Endothelial cell (in vitro differentiated cells): ENCODE measurements at places on chromosomes 5 and 9.

DNA sequence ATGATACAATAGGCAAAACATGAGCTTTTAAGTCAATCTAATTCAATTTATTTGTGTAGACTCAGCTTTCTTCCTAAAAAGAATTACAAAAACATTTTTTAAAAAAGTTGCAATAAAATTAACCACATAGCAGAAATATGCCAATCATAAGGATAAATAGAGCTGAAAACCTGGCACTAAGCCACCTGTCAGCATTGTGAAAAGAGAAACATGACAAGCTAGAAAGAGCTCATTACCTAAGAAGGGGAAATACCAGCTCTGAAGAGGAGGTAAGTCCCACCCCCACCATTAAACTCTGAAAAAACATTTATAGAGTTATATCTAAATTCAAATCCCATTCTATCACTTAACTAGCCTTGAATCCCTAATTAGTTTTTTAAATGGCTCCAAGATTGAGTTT lies 372.9 kb downstream of the OSTF1 start:
- DNase-seq, result no peak

GRCh38 chr5:7391814-7392692 lies 3.9 kb upstream of the ADCY2 start:
- DNase-seq, result peak; percentile 40

DNA sequence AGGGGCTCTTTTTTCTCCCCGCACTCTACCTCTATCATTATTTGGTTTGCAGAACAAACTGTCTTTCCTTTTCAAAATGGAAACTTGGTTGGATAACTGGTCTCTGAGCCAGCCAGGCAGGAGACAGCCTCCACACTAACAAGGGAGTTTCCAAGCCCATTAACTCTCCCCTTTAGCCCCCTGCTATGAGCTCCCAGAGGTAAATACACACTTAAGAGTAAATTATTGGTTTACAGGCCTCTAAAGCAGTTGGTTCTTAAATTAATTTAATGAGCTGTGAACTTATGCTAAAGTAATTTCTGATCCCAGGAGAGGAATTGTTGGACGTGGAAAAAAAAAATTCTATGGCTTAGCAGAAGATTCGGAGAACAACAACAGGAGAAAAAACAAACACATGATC lies 30.3 kb downstream of the EPB41L4A start:
- DNase-seq, result no peak

DNA sequence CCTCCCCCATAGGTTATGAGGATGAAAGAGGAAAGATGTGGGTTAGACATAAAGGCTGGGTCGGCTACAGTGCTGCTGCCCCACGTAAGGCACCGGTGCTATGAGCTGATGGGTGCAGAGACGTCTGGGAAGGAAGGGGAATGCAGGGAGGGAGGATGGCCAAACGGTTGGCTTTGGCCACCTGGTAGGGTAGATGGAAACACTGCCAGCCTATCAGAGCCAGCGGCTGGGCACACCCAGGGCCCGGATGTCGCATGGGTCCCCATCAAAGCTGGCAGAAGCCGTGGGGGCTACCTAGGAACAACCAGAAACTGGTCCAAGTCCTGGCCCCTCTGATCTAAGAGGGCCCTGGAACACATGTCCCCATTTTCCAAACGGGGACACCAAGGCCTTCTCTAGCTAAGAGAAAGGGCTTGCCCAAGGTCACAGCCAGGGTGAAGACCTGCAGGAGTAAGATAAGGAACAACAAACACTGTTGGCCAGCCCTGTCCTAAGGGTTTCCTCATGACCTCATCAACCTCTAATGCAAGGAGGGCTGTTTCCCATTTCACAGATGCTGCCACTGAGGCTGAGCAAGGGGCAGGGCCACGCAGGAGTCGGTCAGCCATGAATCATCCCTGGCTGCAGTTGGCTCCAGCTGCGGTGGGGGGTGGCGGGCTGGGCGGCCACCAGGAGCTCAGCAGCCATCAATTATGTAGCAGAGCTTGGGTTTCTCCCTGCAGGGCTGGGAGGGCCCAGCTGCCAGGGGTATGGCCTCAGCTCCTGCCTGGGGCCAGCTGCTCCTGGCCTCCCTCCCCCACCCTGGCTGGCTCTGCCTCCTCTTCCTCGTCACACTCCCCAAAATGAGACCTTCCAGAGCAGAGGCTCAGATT lies 4.9 kb downstream of the SH3GLB2 start:
- DNase-seq, result no peak

DNA sequence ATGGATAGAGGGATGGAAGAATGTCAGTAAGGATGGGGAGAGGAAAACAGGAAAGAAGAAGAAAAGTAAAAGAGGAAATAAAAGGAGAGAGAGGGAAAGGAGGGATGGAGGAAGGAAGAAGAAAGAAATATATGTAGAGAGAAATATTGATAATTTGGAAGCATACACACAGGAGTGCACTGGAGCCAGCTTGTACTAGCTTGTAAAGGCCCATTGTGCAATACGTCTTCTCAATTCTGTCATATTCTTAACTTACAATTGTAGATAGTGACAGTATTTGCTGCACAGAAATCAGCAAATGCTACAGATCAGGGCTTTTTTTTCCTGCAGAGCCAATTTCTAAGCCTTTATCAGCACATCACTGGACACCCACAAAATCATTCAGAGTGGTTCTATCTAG lies 458.8 kb upstream of the WWC1 start:
- DNase-seq, result no peak

GRCh38 chr5:173180331-173180730 lies 36.0 kb downstream of the BNIP1 start:
- no peak for DNase-seq

DNA sequence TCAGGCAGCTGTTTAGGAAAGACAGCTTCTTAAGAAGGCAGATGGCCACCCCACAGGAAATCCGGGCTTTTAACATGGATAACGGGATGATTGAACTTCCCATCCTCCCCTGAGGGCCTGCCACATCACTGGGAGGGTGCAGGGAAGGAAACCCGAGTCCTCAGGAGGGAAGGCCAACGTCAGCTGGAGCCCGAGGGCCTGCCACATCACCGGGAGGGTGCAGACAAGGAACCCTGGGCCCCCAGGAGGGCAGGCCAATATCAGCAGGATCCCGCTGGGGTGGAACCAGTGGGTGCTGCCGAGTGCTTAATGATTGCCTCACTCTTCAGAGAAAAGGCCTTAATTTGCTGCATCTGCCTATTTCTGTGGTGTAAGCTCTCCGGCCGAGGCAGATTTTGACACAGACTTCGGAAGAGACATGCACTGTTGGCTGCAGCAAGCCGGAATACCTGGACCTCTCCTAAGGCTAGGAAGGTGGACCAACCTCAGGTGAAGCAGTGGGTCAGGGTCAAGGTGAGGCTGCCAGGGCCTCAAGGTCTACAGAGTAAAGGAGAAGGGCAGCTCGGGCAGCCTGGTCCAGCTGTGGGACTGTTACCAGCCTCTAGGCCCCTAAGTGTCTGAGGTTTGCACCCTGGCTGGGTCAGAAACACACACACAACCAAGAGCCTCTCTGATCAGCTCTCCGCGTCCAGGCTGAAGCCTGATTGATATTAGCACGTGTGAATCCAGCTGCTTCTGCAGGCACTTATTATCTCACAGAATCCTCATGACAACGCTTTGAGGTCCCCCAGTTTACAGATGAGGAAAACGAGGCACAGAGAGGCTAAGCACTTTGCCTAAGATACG lies 14.8 kb upstream of the COL5A1 start:
- no peak for DNase-seq

- DNase-seq, result peak; percentile 80
Observed at GRCh38 chr5:175464074-175464941, 14.1 kb upstream of the SFXN1 start.

GRCh38 chr5:170642776-170643436 lies 139.1 kb downstream of the KCNIP1 start:
- DNase-seq, result no peak

DNA sequence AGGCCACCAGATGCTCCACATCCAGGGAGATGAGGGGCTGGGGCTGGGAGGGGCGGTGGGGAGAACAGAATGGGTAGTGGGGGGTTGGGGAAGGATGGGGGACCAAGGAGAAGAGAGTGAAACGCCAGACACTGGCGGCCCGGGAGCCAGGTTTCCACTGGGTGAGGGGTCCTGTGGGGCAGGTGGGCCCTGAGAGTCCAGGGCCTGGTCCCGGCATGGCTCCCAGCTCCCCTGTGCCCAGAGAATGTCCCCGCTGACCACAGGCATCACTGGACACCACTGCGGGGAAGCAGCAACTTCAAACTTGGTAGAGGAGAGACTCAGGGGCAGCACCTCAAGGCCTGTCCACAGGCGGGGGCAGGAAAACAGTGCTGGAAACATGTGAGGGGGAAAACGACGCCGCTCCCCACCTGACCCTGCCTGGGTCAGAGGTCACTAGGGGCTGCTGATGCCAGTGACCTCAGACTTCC lies 13.2 kb downstream of the NINJ1 start:
- no peak for DNase-seq

GRCh38 chr5:129672006-129672405 lies 75.9 kb upstream of the MINAR2 start:
- DNase-seq, result no peak

- no peak for DNase-seq
Observed at GRCh38 chr9:94677929-94678328, 38.6 kb upstream of the FBP1 start.

DNA sequence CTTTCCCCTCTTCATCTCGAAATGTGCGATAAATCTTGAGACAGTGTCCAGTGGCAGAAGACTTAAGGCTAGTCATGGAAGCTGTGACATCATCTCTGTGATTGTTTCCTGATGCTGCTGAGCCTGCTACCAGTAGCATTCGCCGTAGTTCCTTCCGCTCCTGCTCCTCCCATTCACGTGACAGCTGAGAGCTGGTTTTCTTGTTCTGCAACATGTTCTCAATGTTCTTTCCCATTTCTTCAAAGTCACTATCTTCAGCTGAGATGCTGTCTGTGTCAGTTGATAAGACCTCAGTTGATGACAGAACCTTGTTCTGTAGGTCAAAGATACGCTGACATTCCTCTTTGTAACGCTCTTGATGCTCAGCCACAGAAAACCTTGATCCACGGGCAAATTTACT lies 3.5 kb downstream of the TAF1L start:
- no peak for DNase-seq

DNA sequence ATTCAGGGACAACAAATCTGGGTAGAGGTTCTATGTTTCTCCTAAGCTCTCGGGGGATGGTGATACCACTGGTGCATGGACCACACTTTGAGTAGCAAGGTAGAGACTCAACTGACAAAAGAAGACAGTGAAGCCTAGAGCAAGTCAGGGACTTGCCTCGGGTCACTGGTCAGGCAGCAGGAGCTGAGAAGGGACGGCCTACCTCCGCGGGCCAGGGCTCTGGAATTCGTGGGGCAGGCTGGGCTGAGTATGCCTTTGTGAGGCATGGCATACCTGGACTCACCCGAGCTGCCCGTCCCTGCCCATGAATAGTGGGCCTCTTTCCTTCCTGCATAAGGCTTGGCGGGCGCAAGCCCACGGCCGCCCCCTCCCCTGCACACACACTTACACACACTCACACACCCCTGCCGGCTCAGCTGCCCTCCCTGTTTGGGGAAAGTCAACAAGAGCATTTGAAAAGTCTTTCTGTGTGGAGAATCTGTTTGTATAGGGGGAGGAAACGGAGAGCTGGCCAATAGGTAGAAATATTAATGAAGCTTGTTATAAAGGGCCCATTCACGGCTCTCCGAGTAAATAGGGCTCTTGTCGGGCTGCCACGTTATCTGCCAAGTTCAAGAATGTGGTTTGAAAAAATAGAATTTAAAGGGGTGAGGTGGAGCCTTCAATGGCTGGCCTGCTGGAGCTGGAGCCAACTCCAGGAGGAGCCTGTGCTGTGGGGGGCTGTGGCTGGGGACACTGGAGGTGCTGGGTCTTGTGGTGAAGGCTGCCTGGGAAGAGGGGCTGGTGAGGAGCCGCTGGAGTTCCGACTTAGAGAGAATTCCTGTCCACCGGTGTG lies 19.1 kb upstream of the KIF12 start:
- no peak for DNase-seq

DNA sequence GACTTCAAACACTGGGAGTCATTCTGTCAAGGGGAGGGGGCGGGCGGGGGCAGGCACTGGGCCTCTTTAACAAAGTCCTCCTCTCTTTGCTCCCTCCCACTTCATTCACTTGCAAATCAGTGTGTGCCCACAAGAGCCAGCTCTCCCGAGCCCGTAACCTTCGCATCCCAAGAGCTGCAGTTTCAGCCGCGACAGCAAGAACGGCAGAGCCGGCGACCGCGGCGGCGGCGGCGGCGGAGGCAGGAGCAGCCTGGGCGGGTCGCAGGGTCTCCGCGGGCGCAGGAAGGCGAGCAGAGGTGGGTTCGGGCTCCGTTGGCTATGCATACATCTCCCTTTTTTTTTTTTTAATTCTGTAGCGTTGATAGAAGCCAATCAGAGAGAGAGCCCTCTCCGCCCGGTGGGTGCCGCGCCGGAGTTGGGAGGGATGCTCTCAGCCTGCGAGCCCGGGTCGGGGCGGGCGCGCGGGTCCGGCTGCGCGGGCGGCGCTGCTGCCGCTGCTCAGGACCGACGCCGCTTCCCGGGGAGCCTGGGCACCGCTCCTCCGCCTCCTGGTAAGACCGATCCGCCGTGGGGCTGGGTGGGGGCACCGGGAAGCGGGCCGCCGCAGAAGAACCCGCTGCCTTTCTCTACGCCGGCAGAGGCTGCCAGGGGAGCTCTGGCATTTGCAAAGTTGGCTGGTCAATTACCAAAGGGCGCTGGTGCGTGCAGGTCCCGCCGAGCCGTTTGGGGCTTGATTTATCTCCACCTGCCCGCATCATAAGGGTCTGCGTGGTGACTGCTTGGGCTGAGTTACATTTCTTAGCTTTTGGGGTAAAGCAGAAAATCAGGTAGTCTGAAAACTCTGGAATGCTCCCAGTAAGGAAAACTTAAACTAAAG lies at the start of gene CDH6:
TSS of gene CDH6 (plus strand) at position 96 of the 877 bp plus-strand sequence. CDS start 73,788 bp downstream, outside the sequence.
- DNase-seq, result peak; percentile 48

- DNase-seq, result no peak
Observed at GRCh38 chr9:29440449-29440848, 1867.2 kb upstream of the C9orf72 start.

DNA sequence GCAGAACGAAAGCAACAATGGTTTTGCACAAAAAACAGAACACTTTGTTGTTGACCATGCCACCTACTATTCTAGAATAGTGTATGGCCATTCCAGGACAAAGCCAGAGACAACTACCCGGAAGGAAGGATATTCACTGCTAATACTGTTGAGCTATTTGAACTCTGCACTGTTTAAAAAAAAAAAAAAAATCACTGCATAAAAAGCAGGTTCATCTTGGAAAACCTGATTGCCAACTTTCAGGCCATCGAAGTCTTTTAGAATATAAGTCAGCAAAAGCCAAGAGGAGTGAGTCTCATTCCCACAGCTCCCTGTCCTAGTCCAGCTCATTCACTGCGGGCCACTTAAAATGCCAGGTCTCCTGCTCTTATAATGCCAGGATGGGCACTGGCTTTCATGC lies 4.0 kb downstream of the ENC1 start:
- no peak for DNase-seq
